ENCODE measurements at places on chromosomes 11 and 22.

DNA sequence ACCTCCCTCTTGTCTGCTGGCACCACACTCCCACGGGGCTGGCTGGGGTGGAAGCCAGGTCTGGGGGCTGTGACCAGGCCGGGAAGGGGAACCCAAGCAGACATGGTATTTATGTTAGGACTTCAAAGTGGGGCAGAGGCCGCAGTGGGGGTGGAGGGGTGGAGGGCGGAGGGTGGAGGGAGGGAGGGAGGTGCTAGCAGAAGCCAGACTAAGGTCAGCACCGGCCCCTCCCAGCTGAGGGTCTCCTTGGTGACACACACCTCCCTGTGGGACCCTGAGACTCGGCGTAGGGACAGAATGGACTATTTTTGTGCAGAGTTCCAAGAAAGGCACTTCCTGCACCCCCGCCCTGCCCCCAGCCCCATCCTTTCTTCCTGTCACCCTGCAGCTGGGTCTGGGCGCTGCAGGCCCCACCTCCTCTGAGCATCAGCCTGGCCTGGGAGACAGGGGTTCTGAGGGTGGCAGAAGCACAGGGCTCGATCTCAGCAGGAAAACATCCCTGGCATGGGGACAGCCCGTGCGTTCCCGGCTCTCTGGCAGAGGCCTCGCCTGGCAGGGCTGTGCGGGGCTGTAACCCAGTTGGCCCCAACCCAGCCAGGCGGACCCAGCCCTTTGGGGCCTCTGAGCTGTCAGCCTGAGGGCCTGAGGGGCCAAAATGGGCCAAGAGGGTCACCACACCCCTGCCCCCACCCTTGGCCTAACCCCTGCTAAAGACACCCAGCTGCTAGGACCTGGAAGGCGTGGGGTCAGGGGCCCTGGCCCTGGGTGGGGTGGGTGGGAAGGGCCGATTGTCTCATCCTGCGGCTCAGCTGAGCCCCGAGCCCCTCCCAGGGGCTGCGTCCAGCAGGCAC lies 9.6 kb upstream of the CD248 start:
- no peak for DNase-seq

GRCh38 chr22:50204571-50204970 lies 3.8 kb downstream of the SELENOO start:
- no peak for DNase-seq

DNA sequence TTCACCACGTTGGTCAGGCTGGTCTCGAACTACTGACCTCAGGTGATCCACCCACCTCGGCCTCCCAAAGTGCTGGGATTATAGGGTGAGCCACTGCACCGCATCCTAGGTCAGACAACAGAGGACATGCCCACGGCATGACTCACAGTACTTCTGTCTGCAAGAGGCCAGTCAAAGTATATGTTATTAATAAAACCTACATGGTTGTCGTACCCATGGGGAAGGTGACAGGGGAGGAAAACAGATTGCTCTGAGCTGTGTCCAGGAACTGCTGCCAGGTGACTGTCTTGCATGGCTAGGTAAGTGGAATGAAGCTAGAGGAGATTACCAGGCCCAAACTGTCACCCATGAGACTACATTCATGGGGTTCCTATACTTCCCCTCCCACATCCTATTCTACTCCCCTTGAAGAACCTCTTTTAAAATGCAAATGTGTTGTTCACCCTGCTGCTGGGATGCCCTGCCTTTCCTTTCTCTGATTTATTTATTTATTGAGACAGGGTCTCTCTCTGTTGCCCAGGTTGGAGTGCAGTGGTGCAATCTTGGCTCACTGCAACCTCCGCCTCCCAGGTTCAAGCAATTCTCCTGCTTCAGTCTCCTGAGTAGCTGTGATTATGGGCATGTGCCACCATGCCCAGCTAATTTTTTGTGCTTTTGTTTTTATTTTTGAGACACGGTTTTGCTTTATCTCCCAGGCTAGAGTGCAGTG lies 2.0 kb upstream of the NLRX1 start:
- no peak for DNase-seq

GRCh38 chr11:10117709-10118351 lies 176.2 kb downstream of the SBF2 start:
- no peak for DNase-seq

DNA sequence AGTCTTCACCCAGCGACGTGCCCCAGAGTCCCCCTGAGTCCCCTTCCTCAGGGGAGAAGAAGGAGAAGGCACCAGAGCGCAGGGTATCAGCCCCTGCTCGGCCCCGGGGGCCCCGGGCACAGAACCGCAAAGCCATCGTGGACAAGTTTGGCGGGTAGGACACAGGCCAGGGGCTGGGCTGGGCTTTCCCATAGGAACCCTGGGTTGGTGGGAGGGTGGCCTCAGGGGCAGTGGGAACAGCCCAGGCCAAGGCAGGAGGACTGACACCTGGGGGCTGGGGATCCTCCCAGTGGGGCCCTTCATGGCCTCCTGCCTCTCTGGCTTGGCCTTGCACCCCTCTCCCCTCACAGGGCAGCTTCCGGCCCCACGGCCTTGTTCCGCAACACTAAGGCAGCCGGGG lies 8.5 kb downstream of the SMTNL1 start:
- DNase-seq, result no peak

DNA sequence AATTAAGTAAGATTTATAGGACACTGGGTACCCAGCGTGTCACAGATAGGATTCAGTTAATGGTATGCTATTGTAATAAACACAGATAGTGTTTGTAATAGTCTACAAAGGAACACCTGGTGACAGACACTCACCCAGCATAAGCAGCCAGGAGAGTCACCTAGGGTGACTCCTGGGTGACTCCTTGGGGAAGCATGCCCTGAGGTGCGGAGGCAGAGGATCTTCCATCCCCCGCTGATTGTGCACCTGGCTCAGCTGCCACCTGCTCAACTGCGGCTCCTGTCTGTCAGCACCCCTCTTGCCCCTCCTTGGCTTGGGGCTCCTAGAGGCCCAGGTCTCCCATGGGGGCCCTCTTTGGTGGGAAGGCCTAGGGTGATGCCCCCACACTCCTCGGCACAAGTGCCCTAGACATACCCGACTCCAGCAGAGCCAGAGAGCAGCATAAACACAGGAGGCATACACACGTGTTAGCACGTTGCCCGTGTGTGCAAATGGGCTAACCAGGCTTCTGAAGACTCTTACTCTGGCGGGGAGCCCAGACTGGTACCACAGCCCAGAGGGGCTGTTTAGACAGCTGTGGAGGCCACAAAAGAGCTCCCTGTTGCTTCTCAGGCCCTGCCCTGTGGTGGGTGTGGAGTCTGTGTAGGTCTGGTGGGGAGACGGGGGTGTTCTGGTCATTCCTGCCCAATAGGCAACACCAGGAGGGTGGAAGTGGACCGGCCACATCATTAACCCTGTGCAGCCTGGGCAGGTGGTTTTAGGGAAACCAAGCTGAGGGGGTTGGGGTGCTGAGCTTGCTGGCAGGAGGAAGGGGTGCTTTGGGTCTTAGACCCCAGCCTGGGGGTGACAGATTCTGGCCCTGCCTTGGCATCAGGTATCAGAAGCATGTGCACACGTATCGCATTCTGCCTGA lies 3.0 kb downstream of the INPPL1 start:
- no peak for DNase-seq

- DNase-seq, result no peak
These were observed 9.2 kb downstream of the EXT2 start for GRCh38 chr11:44104481-44105294.

GRCh38 chr22:26751217-26751616 lies 93.8 kb downstream of the MIAT start:
- DNase-seq, result no peak

DNA sequence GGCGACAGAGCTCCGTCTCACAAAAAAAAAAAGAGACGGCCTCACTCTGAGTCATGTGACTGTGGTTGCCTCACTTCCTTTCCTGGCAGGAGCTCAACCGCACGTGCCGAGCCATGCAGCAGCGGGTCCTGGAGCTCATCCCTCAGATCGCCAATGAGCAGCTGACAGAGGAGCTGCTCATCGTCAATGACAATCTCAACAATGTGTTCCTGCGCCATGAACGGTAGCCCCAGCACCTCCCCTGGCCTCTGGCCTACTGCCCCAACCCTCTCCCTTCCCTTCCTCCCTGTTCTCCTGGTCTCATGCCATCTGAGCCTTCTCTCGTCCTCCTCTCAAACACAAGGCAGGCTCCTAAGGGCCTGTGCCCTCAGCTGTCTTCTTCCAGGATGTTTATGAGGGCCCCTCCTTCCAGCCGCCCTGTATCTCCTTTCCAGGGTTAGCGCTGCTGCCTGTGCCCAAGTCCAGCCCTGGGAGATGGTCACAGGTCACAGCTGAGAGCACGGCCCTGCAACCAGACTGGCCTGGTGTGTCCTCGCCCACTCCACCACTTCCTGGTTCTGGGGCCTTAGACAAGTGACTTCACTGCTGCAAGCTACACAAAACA lies 30.7 kb downstream of the TOM1 start:
- no peak for DNase-seq

- DNase-seq, result no peak
These were observed 87.2 kb downstream of the PDHX start for GRCh38 chr11:35003658-35004057.

- DNase-seq, result no peak
These were observed 122.2 kb upstream of the SYN3 start for GRCh38 chr22:33180356-33180755.

DNA sequence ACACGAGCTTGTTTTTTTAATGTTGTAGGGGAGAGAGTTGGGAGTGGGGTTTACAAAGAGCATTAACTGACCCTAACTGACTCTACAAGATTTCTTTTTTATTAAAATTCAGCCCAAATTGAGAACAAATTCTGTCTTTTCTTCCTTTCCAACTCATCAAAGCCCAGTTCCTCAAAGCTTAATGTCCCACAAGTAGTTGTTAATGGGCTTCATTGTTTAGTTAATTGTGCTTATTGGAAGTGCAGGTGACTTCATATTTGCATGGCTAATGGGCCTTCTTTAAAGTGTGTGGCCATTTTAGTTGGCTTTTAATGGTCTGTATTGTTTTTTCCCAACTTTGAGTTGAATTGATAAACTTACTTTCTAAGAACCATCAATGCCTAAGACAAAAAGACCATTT lies 39.8 kb downstream of the MPPED2 start:
- DNase-seq, result no peak

GRCh38 chr11:86192519-86193257 lies 51.9 kb upstream of the EED start:
- DNase-seq, result no peak

- DNase-seq, result no peak
These were observed 249.8 kb upstream of the UBASH3B start for GRCh38 chr11:122405547-122406341.

- no peak for DNase-seq
These were observed 92.2 kb upstream of the TOP3B start for GRCh38 chr22:22074634-22075381.

- DNase-seq, result no peak
These were observed 38.7 kb downstream of the PAX6 start for GRCh38 chr11:31772412-31772811.

DNA sequence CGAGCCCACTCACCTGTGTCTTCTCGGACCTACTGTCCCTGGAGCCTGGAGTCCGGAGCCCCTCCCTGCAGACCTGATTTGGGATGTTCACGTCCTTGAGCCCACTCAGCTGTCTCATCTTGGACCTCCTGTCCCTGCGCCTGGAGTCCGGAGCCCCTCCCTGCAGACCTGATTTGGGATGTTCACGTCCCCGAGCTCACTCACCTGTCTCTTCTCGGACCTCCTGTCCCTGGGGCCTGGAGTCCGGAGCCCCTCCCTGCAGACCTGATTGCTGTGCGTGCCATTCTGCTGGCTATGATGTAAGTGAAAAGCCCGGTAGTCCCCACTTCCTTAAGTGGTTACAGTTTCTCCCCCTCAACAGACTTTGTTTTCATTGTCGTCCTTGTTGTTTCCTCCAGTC lies 867.1 kb downstream of the BRD1 start:
- no peak for DNase-seq

DNA sequence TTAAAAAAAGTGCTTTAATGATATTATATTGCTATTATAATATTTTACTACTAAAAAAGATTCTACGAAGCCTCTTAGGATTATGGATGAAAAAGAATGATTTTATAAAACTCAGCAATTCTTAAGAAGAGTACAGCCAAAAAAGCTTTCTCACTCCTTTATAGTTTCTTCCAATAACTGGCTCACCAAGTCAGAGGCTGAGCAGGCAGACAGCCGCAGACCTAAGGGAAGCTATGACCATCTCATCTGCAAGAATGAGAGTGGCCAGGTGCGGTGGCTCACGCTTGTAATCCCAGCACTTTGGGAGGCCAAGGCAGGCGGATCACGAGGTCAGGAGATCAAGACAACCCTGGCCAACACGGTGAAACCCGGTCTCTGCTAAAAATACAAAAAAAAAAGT lies 12.7 kb upstream of the EMID1 start:
- DNase-seq, result no peak

- no peak for DNase-seq
These were observed 1228.6 kb downstream of the LRRC4C start for GRCh38 chr11:40230821-40231220.

DNA sequence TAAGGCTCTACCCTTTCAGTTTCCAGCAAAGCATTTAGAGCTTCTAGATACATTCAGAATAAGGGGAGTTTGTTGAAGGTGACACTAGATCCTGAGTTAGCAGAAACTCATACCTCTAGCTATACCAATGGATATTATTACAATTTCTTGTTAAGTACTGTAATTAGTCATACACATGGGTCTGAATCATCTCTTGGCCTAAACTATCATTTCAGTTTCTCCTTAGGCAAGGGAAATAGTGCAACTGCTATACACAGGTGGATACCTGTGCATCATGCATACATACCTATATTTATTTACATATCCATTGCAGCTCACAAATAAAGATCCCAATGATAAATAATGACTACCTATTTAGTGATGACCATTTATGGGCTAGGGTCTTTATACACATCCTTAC lies 45.1 kb upstream of the PAX6 start:
- no peak for DNase-seq

DNA sequence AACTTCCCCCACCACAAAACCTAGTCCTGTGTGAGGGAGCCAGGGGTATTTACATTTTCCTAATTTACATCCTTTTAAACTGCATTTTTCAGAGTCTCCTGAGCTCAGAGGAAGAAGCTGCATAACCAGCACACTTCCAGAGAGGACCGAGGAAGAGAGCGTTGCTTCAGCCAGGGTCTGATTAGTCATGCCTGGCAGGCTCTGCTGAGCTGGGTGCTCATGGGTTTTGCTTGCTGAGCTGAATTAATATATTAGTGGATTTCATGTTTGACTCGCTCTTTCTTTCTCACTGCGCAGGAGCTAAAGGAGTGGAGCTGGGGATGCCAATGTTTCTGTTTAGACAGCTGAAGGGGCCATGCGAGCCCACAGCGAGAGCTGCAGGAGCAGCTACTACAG lies 539.3 kb upstream of the B3GAT1 start:
- no peak for DNase-seq

DNA sequence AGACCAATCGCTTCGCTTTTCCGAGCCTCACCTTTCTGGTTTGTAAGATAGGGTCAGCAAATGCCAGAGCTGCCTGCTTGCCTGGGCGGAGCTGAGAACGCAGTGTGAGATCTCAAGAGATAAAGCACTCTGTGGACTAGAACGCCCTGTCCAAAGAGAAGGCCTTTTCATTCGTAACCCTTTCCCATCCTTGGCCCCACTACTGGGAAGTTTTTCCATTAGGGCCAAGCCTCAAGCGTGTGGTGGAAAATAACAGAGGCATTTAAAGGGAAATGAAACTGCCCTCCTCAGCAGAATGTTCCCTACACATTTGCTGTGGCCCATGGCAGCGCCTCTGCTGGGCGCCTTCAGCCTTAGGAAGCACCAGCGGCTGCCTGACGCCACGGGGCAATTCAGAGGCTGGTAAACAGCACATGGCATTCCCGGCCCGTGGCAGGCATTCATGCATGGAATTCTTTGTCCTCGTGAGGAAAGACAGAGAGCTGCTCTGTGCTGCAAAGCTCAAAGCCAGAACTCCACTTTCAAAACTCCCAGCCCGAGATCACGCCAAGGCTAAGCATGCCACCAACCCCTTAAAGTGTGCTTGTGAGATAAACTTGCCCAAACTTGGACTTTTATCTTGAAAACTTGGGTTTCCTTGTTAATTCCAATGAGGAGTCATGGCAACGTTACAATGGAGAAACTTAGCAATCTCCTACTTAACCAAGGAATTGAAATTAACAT lies 38.1 kb downstream of the AHNAK start:
- DNase-seq, result no peak
